ENCODE measurements at places on chromosomes 7 and 10. TPM values are rescaled to one million over a fixed set of nuclear protein-coding genes. Genes with fewer than 3 reads are reported as not detected.

- no peak for DNase-seq
Observed at GRCh38 chr7:127644484-127644883, 7.5 kb upstream of the SND1 start.

DNA sequence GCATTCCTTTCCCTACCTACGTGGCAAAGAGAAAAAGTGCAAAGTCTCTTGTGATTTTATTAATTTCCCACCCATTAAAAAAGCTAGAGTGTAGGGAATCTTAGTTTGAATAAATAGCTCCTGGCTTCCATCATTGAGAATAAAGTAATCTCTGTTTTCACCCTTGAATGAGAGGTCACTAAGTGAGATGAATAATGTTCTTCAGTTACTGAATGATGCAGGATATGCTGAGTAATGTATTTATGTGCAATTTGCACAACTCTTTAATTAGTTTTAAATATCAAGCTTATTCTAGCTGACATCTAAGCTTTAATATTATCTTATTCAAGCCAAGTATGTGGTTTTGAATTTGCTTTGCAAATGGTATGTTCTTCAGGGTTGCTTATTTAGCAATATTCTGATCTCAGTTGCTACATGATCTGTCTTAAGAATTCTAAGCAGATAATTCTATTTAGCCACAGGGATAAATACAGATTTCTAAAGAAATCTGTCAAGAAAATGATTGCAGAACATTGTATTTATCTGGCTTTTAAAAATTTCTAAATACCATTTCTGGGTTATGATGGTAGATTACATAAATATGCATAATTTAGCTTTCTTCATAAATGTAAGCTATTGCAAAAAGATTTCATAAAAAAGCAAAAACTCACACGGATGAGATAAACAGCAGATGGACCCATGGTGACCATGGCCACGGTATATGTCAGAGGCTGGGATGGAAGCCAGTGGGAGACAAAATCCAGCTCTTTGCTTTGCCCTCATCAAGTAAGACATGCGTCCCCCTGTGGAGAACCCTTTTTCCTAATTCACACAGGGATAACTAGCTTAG, 141.0 kb downstream of the MACC1 start:
- no peak for DNase-seq

Gene OR2A12
- not detected for total RNA-seq

- no peak for DNase-seq
Observed at GRCh38 chr10:123855008-123855684, 36.5 kb downstream of the CPXM2 start.

Gene ADAM8
- 41.6 TPM for total RNA-seq

- peak; percentile 92 for DNase-seq
Observed at GRCh38 chr7:91852263-91852741, 28.2 kb downstream of the MTERF1 start.

Data from bronchial epithelial cell (primary cell).